H1 (cell line): ENCODE measurements at places on chromosomes 11 and 22. TPM values are rescaled to one million over a fixed set of nuclear protein-coding genes. Genes with fewer than 3 reads are reported as not detected.

The IGSF22 gene
- total RNA-seq = not detected in 2 replicates

GRCh38 chr11:27460158-27460978 lies 12.2 kb downstream of the LGR4 start:
- DNase-seq = no peak

DNA sequence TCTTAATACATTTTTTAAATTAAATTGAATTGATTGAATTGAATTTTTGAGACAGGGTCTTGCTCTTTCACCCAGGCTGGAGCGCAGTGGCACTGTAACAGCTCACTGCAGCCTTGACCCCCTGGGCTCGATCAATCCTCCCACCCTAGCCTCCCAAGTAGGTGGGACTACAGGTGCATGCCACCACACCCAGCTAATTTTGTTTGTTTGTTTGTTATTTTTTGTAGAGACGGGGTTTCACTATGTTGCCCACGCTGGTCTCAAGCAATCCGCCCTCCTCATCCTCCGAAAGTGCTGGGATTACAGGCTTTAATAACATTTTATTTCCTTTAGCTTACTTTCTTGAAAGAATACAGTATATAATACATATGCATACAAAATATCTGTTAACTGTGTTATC lies 226.9 kb downstream of the BUD13 start:
- no peak for DNase-seq

DNA sequence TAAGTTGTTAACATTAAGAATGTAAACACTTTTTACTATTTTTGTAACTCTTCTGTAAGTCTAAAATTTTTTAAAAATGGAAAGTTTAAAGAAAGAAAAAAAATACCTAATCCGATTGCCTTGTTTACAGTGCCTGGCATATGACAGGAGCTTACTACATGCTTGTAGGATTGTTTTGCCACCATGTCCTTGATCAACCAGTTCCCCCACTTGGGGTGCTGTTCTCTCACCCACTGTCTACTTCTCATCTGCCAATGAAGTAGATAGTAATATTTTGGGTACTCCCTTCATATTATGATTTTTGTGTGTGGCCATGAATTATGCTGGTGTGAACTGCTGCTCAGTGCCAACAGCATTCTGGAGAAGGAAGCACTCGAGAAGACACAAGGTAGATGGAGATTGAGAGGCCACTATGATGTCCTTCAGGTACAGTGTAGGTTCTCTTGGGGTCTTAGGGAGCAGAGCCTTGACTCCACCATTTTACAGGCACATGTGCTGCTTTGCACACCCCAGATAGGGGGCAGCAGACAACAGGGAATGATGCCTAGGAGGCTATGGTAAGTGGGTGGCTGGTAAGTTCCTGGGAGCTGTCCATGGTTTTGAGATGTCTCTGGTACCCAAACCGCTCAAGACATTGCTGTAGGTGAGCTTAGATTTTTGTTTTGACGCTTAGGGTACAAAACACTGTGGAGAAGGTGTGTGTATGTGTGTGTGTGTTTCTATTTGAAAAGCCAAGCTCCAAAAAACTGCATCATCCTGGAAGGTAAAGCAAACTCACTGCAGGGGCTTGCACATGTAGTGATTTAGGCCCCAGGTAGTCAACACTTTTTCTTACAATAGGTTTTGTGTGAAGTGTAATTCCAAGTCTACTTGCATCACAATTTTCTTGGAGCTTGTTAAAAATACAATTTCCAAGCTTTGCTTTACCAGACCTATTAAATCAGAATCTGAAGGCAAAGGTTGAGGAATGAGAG lies 494.5 kb upstream of the LARGE1 start:
- DNase-seq = peak; percentile 68

- no peak for DNase-seq
These were observed 16.4 kb upstream of the IL2RB start for GRCh38 chr22:37165940-37166674.

DNA sequence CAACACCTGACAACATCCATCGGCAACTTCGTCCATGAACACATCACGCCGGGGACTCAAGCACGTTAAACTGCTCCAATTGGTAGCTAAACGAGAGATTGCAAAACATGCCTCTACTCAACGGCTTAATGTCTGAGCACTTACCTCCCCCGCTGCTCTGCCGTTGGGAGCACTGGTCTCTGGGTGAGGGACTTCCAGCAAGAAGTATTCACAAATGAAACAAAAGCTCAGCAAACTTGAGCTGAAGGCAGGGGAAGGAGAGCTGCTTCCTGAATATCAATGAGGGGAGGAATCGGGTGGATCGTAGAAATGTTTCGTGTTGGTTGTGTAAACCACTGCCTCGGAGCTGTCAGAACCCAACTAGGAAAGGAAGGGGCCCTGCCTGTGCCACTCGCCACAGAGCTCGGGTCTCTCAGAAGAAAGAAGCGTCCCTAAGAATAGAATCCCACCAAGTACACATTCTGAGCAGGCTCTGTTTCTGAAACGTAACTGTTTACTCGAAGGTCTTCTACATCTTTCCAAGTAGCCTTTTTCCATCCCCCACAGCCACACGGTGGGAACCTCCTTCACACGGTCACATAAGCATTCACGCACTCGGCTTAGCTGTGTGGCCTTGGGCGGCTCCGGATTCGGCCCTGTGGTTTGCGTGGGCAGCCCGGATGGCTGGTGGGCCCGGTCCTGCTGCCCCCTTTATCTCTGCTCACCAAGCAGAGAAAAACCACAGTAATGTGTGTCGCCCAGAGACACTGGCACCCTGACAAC lies at the start of gene MLC1:
Gene MLC1, minus strand, starts transcription at position 216 of the 762 bp plus-strand sequence. CDS start 524 bp downstream, outside the sequence.
- no peak for DNase-seq

DNA sequence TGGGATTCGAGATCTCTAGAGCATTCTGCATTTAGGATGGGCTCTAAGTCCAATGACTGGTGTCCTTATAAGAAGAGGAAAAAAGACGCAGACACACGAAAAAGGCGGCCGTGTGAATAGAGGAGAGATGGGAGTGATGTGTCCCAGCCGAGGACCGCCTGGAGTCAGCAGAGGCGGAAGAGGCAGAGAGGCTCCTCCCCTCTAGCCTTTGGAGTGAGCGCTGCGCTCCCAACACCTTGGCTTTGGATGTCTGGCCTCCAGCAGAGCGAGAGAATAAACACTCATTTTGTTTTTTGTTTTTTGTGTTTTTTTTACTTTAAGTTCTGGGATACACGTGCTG lies 83.0 kb upstream of the RTL6 start:
- no peak for DNase-seq

- no peak for DNase-seq
These were observed 387.8 kb downstream of the SOX6 start for GRCh38 chr11:15968461-15969130.

DNA sequence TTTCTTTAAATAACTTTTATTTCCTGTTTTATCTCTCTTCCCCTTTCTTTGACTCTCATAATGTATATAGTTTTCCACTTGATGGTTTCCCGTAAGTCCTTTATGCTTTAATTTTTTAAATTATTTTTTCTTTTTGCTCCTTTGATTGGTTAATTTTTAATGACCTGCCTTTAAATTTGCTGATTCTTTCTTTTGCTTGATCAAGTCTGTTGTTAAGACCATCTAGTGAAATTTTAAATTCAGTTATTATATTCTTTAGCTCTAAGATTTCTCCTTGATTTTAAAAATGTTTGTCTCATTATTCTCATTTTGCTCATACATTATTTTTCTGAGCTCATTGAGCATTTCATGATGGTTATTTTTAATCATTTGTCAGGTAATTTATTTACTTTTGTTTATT lies 718.6 kb downstream of the METTL15 start:
- no peak for DNase-seq

- no peak for DNase-seq
These were observed 67.3 kb downstream of the PRDM11 start for GRCh38 chr11:45213717-45214116.

The MAPK8IP2 gene
- total RNA-seq = 5.5 and 6.7 TPM in 2 replicates

The SLC22A6 gene
- total RNA-seq = not detected in 2 replicates

DNA sequence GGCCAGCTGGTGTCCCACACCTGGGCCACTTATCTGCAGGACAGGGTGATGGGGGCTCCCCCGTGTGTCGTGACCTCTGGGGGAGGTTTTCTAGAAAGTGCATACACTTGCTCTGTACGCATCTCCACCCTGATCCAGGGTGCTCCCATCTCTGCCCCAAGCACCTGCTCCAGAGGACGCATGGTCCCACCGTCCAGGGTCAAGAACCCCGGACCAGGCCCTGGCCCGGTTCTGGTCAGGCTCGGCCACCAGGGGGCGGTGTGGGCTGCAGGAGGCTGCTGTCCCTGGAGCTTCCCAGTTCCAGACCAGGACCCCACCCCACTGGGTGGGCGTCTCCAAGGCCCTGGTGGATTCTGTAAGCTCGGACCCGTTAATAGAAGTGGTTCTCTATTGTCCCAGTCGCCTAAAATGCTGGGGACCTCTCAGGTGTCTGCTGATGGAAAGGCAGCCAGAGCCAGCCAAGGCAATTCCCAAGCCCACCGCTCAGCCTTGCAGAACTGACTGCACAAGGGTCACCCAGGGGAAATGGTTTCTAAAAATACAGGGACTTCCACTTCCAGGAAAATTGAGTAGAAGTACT lies 34.7 kb upstream of the SEPTIN5 start:
- DNase-seq = no peak

GRCh38 chr11:10067629-10068300 lies 226.3 kb downstream of the SBF2 start:
- DNase-seq = no peak

GRCh38 chr11:70377645-70378044 lies 20.7 kb upstream of the CTTN start:
- DNase-seq = no peak

DNA sequence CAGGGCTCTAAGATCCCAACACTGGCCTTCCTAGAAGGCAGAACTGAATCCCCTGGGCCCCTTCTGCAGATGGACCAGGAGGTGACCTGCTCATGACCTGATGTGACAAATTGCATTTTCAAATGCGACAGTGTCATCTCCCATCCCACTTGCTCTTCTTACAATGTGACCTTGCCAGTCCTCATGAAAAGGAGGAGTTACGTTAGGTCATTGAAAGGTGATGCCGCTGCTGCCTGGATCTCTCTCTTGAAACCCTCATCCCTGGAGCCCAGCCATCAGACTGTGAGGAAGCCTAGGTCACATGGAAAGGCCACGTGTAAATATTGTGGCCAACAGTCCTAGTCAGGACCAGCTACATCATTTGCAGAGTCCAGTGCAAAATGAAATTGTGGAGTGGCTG lies 5.7 kb upstream of the C1QTNF4 start:
- no peak for DNase-seq

DNA sequence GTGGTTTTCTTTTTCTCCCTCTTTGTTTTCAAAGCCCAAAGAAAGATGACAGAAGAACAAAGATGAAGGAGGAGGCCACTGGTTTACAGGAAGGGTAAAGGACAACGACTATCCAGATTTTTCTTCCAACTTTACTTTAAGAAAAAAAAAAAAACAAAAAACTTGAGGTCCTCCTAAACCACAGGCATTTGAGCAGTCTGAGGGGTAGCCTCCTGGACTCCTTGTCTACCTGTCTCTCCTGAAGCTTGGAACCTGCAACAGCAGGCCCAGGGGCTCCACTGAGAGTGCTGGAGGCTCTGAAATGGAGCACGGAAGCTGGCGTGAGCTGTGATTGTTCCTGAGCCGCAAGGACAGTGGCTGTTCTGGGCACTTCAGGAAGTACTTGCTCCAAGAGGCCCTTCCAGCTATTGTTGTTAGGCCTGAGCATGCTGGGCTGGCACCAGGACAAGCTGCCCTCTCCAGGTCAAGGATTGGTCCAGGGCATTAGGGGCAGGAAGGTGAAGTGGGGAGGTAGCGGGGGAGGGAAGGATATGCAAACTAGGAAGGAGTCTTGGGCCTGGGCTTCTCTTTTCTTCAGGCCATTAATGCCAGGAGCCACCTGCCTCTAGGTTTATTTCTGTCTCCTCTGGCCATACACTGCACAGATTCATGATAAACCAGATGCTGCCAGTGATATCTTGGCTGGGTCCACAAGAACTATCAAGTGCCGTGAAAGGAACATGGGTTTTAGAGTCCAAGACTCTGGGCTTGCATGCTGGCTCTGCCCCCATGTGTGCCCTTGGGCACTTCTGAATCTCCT lies 147.3 kb downstream of the CCDC34 start:
- DNase-seq = peak; percentile 46

The C11orf16 gene
- total RNA-seq = not detected in 2 replicates

DNA sequence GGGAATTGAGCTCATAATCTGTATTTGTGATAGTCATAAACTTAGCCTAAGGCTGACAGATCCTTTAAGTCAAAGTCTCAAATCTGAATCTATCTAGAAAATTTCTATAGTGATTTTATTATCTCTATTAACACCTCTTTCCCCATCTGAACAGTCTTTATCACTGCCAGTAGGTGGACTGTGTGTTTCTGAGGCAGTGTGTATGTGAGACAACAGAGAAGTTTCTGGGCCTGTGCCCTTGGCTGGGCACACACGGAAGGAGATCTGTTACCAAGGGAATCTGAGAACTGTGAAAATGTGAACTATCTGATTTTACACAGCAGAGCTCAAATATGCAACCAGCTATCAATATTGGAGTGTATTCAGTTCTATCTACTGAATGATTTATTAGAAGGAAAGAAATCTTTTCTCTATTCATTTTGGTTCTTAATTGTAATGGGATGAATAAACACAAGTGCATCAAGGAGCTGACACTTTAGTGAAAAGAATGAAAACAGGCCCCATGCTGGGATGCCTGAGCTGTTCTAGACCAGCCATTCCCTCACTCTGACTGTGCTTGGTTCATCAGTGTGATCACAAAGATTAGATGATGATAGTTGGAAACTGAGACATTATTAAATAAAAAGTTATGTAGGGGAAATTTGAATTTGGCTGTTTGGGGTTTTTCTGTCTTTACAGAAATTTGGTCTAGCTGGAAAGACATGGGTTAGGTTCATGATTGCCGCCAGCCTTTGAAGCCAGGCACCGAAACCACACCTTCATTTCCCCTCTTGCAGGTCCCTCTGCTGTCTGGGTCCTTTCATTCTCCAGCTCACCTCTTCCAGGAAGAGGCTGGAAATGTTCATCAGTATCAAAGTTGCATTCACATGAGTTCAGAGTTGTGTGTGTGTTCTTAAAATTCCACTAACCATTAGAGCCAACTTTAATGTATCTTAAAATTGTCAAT lies 68.1 kb downstream of the LIF start:
- no peak for DNase-seq

- no peak for DNase-seq
These were observed 26.0 kb upstream of the FAM181B start for GRCh38 chr11:82759649-82760048.

The APOBEC3B gene
- 14.2 and 16.3 TPM in 2 replicates for total RNA-seq

DNA sequence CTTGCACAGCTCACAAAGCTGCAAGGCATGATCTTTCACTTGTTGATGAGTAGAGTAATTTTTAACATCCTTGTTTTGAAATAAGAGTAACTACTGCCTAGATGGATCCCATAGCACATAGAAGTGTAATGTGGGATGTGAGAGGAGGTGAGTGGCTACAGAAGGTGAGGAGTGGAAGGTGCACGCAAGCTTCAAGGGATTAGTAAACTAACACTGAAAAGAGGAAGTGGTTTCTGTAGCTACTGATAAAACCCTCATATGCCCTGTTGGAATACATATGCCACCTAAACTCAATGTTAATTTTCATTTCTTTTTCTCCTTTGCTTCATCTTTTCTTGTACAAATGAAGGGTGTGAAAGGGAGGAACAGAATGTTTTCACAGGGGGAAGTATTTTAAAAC lies 22.0 kb upstream of the CTSC start:
- no peak for DNase-seq

- no peak for DNase-seq
These were observed 422.6 kb downstream of the MN1 start for GRCh38 chr22:27378995-27379394.

GRCh38 chr11:62479631-62480201 lies 60.9 kb downstream of the SCGB1A1 start:
- no peak for DNase-seq

The GATD1 gene
- 47.5 and 54.9 TPM in 2 replicates for total RNA-seq
